HFFc6 (cell line): ENCODE measurements at places on chromosomes 4 and X. TPM values are rescaled to one million over a fixed set of nuclear protein-coding genes. Genes with fewer than 3 reads are reported as not detected.
A peak's percentile ranks its signal among the peaks of the same experiment; 100 is the strongest.

The GDPD2 gene
- total RNA-seq = not detected in 3 replicates

The OPRPN gene
- total RNA-seq = not detected in 3 replicates

The ASMTL gene
- 24.7 to 33.4 TPM (median 29.6 TPM) in 3 replicates for total RNA-seq

The NAA11 gene
- total RNA-seq = not detected in 3 replicates

The MAGEC1 gene
- 0.10 TPM in 1 of 3 replicates, not detected in the others for total RNA-seq

The CT45A1 gene
- total RNA-seq = not detected in 3 replicates

The DCAF4L1 gene
- total RNA-seq = 0.02 to 0.04 TPM in 2 of 3 replicates, not detected in the other

DNA sequence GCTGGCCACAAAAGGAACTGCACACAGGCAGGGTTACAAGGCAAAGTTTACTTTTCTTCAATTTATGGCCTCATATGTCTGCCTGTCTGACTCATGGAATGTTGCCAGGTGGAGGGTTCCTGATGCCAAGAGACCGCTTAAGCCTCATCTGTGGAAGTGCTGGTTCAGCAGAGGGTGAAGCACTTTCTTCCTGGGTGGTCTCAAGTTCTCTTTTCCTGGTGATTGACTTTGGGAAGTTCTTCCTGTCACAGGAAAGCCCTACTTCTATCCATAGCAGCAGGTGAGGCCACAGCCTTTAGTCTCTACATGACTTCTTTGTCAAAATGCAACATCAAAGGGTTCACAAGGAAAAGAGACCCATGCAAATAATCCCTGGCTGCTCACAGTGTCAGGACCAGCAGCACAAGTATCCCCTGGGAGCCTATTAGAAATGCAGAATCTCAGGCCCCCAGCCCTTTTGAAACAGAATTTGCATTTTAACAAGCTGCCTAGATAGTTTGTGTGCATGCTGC lies 81.4 kb upstream of the IGFBP7 start:
- DNase-seq = no peak

DNA sequence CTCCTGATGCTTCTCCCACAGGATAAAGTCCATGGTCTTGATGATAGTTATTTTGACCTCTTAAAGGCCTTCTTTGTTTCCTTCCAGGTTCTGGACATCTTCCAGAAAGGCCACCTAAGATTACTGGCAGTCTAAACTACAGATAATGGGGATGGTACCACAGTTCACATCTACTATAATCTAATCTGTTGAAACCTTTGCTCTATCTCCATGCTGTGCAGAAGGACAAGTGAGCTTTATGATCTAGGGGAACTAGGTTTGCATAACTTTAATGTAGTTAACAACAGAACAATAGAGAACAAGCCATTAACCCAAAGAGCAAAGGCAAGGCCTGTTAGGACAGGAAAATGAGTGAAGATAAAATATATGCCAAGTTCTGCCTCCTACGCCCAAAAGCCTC lies 103.9 kb upstream of the KLHL13 start:
- DNase-seq = no peak

DNA sequence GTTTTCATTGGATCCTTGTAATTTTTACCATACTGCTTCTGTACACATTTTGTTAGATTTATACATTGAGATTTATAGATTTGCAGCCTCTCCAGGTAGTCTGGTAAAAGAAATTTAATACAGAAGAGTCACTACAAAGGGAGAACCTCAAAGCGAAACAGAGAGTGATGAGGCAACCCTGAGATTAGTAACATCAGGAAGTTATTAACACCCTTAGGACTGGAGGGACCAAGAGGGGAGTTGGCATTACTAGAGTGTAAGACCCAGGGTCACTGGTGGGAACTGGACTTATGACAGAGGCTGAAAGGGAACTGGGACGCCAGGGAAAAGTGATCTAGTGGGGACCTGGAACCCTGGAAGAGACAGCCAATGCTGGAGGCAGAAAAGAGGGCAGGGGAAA lies 20.6 kb upstream of the MAML3 start:
- no peak for DNase-seq

GRCh38 chr4:187883049-187883448 lies 112.5 kb upstream of the ZFP42 start:
- no peak for DNase-seq

DNA sequence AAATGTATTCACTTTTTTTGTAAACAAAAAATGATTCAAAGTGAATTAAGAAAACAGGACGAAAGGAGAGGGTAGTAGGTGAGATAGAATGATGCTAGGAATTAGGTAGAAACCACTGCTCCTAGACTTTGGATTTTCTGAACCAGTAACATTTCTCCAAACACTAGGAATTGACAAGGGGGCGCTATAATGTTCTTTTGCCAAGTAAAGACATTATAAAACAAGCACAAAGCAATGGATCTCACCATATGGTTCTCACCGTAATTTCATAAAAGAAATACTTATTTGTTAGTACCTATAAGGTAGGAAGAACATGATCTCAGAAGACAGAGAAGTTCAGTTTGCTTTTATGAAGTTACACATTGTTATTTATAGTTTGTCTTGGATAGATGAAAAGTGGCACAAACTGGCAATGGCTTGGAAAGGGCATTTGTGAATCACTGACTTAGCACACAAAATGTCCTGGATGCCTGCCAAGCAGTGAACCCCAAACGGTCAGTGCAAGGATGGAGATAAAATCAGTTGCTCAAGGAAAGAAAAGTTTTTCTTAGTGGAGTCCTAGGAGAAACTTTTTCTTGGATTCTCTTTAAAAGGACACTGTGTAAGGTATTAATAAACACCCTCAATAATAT lies 8.1 kb upstream of the TBC1D1 start:
- peak; percentile 56 for DNase-seq

GRCh38 chr4:6024313-6024960 lies 6.2 kb upstream of the C4orf50 start:
- DNase-seq = no peak

DNA sequence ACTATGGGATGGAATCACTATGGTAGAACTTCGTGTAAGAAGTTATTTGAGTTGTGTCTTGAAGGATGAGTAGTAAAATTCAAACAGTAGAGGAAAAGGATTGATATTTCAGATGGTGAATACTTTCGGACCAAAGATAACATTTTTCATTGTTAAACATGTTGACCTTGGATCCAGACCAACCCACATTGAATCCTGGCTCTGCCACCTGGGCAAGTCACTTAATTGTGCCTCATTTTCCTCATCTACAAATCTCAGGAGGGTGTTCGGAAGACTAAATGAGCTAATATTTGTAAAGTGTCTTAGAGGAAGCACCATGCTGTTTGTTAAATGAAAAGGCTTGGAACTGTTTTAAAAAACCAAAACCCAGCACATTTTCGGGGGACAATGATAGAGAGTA lies 1.4 kb upstream of the AIFM1 start:
- no peak for DNase-seq

- no peak for DNase-seq
Measured at GRCh38 chrX:12439416-12439815, 301.1 kb downstream of the FRMPD4 start.

DNA sequence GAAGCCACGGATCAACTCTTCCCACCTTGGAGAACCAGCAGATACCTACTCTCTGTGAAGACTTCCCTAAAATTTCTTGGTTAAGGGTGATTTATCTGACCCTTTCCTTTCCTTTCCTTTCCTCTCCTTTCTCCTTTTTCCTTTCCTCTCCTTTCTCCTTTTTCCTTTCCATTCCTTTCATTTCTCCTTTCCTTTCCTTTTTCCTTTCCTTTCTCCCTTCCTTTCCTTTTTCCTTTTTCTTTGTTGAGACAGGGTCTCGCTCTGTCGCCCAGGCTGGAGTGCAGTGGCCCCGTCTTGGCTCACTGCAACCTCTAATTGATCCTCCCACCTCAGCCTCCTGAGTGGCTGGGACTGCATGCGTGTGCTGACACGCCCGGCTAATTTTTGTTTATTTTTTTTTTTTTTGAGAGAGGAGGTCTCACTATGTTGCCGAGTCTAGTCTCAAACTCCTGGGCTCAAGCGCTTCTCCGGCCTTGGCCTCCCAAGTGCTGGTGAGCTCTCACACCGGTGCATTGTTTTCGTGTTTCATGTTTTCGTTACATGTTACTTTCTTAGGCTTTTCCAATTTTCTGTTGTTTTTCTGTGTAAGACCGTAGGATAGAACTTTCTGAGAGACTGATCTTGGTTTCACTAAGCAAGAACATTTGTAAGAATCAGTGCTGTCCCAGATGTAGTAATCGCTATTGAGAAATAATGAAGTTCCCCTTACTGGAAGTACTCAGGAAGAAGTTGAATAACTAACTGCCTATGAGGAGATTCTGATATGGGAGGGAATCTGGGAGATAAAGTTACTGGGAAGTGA lies 2.0 kb downstream of the TMEM165 start:
- peak; percentile 44 for DNase-seq
